T47D (cell line): ENCODE measurements at places on chromosomes 5 and 9.

GRCh38 chr5:34487159-34487879 lies 168.8 kb upstream of the RAI14 start:
- peak; percentile 78 for DNase-seq

GRCh38 chr9:96232539-96233241 lies 69.3 kb downstream of the HSD17B3 start:
- peak; percentile 46 for DNase-seq

DNA sequence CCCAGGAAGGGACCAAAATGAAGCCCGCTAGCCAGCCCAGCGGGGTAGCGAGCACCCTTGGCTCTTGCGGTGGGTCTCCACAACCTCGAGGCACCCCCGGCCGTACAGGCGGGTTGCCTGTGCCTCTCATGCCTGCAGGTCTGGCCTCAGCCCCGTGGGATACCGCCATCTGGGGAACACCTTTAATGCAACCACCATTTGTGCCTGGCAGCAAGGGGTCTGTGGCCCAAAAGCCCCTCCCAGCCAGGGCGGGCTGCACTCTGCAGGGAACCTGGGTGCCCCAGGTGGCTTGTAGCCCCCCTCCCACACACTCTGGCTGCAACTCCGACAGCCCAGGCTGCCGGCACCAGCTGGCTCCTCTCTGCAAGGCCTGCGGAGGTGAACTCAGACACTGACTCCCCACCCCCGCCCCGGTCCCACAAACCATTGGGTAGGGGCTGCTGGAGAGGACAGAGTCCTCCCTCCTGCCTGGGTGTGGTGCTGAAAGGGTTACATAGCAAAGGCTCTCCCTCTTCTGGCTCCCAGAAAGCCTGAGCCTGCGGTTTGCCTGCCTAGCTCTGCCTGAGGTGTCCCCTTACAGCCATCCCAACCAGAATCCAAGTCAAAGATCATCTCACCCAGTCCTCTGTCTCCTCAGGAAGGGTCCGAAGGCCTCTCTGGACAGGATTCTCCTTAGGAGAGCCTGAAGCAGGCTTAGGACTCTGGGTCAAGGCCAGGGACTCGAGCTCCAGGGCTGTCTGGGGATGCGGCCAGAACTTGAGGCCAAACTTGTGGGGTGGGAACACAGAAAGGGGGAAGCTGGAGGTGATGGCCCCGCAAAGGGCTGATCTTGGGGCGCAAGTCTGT lies 109.4 kb downstream of the PSD2 start:
- DNase-seq, result no peak

DNA sequence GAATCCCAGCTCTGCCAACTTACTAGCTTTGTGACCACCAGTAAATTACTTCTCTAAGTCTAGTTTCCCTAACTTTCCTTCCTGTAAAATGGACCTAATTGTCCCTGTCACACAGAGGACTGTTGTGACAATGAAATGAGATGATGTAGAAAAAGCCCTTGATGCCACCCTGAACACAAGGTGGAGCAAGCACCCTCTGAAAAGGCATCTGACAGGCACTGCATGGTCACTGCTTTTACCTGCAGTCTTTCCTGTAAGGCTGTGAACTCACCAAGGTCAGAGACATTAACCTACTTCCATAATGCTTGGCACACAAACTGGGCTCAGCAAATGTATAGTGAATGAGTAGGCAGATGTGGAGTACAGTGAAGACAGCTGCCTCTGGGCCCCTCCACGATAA lies 6.1 kb downstream of the SLC31A2 start:
- DNase-seq, result peak; percentile 52

- DNase-seq, result no peak
Measured at GRCh38 chr9:97770808-97771372, 73.8 kb upstream of the XPA start.

- DNase-seq, result no peak
Measured at GRCh38 chr5:106311230-106311915, 1359.4 kb downstream of the EFNA5 start.

DNA sequence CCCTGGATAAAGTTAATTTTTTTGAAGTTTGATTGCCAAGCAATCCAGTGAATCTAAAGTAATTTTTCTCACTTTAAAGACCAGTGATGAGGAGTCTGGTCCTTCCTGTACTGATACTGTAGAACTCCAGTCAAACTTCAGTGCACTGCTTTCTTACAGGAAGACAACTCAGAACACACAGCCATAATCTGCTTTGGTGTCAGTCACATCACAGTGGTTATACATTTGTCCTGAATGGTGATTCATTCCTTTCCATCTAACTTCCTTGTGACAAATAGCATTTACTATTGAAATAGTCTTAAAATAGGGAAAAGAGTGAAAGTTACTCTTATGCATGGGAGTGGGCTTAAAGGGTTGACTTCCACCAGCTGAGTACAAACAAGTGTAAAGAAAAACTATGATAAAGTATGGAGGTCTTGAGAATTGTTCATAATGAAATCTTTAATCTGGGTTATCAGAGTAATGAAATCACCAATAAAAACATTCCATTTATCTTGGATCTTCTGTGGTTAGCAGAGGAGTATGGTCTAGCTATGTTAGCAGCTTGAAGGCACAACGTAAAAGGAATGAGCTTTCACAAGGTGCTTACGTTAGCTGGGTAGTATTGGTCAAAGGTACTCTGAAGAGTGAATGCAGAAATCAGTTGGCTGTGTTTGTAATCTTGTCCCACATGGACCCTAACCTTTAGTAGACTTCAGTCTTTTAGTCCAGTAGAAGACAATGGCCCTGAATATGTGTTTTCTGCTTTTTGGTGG lies 41.5 kb downstream of the DCP2 start:
- no peak for DNase-seq
